ENCODE measurements at places on chromosomes 2 and 18.

DNA sequence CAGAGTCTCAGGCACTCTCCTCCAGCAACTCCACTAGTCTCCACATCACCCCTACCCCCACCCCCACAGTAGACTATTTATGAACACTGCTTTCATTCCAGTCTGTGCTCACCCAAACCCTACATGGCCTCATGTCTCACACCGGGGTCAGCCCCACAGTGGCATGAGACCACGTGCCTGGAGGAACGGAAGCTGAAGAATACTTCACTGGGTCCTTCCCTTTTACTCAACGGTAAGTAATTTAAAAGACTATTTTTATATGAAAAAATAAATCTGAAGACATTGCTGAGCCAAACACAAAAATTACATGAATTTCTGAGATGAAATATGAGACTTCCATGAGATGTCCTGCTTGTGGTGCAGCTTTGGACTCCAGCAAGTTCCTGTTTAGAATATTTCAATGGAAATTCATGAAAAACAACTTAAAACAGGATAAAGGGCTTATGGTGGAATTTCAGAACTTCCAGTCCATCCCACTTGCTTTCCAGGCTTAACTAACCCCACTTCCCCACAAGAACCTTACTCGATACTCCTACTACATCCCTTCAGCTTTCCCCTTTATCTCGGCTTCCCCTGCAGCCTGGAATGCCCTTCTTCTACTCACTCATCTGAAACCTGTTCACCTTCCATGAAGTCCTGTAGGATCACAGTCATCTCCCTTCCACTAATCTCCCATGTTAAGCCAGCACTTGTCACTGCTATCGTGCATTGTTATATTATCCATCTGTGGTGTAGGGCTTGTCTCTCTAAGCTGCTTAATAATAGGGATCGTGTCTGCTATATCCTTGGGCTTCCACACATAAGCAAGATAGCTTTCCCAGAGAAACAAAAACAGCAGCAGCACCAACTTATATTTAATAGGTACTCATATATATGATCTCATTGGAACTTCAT lies 47.9 kb downstream of the SLC14A1 start:
- DNase-seq, result no peak

- peak; percentile 46 for DNase-seq
Measured at GRCh38 chr18:48623468-48624235, 84.8 kb downstream of the CTIF start.

- no peak for DNase-seq
Measured at GRCh38 chr2:45884126-45884525, 232.7 kb downstream of the PRKCE start.

- DNase-seq, result no peak
Measured at GRCh38 chr18:58900015-58900649, 35.5 kb downstream of the ZNF532 start.

GRCh38 chr2:108621087-108621559 lies 86.9 kb downstream of the LIMS1 start:
- no peak for DNase-seq

DNA sequence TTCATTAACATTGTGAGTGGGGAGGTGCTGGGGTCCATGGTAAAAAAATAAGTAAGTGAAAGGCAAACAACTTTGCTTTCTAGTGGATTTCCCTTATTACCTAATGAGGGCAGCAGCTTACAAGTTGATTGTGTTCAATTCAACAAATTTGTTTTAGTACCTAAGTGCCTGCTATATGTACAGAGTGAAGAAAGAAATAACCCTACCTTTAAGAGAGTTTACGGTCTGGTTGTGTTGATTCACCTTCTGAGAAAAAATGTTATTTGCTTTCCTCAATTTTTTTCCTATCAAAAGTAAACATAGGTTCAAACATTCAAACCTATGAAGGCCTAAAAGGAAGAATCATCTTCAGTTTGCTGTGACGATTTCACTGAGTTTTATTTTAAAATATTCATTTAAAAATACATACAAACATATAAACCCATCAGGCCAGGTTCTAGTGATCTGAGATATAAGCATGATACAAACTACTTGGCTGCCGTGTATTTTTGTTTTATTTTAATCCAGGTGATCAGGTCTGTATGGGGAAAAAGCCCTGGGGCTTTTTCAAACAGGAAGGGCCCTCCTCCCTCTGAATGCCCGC lies 1.5 kb upstream of the SPTBN1 start:
- no peak for DNase-seq

DNA sequence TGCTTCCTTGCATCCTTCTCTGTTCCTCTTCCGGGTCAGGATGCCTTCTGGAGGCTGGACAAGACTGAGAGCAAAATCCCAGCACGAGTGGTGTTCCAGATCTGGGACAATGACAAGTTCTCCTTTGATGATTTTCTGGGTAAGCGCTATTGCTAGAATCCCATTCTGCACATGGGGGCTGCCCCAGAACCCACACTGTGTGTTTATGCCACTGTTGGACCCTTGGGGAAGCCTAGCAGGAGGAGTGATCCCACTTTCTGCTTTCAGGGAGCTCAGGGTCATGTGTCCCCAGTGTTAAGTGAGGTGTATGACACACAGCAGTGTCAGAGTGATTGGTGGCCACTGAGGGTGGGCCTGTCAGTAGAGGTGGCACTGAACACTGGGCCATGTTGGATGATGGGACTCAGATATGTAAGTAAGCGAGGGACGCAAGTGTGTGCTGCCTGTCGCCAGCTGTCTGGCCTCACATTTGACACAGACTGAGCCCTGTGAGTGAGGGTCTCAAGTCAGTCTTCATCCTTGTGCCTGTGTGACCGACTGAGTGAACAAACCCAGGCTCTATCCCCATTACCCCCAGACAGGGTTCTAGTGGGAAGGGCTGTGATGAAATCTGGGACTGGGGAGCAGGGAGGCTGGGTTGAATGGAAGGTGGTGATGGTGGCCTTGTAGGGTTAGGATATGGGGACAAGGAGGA lies 220.9 kb downstream of the DYSF start:
- DNase-seq, result no peak

GRCh38 chr2:158729873-158730620 lies 65.1 kb upstream of the DAPL1 start:
- no peak for DNase-seq

DNA sequence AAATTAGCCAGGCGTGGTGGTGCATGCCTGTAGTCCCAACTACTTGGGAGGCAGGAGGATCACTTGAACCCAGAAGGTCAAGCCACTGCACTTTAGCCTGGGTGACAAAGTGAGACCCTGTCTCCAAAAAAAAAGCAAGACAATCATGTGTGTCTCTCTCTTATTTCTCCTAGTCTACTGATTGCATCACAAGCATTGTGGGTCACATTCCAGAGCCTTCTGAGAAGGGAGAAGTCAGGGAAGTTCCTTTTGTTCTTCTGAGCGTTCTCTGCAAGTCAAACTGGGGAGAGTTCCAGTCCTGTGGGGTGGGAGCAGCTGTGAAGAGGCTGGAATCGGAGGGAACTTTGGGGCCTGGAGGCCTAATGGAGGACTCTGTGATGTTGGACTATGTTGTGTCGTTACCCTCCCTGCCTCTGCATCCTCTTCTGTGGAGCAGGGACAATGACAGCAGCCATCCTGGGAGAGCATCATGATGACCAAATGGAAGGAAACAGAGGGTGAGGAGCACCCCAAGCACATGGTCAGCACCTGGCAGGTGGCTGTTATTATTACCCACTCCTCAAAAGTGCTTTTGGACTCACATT lies 115.4 kb downstream of the MRO start:
- DNase-seq, result no peak

DNA sequence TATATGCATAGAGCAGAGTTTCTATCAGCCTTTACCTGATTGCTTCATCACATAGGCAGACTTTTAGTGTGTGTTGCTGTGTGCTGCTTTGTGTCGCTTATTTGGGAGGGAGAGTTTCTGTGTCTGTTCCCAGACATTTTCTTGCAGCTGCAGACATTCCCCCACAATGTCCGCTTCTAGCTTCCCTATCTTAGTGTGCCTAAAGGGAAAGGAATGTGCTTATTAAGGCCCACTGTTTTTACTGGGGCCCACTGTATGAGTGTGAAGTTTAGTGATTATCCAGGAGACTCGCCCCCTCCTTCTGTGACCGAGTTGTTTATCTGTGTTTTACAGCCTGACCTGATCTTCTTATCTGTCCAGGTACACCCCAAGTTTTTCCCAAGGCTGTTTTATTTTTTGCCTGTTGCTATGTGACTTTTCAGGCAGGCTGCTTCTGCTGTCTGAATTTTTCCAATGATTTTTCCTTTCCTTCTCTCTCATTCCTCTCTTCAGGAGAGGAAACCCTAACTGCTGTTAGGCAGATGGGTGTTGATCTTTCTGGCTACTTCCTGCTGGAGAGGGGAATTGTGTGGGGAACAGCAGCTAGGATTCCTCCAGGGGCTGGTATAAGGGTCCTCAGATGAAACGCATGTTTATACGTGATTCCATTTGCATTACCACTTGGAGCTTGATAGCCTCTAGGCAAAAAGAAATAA lies 47.6 kb downstream of the STK17B start:
- no peak for DNase-seq

DNA sequence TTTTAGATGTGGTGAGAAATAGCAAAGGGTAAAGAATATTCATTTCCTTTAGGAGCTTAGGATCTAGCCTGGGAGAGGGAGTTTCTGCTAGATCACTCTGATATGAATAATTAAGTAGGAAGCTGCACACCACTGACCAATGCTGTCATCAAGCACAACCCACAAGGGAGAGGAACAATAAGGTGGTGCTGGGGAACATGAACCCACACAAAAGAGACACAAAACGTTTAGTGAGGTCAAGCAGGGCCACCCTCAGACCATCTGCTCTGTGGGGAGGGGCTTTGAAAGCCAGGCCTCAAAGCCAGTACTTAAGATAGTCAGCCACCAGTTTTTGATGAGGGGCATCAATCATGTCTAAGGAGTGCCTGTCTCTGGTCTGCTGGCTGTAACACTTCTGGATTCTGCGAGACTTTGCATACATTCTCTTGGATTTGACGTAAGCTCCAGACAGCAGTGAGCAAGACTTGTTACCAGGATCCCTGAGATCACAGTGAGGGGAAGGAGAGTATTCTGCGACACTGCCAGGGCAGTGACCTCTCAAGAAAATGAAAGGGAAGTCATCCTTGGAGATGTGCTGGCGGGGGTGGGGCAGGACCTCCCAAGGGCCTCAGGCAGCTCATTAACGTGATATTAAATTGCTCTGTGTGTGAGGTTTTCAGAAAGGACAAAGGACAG lies 127.0 kb downstream of the CCBE1 start:
- no peak for DNase-seq

DNA sequence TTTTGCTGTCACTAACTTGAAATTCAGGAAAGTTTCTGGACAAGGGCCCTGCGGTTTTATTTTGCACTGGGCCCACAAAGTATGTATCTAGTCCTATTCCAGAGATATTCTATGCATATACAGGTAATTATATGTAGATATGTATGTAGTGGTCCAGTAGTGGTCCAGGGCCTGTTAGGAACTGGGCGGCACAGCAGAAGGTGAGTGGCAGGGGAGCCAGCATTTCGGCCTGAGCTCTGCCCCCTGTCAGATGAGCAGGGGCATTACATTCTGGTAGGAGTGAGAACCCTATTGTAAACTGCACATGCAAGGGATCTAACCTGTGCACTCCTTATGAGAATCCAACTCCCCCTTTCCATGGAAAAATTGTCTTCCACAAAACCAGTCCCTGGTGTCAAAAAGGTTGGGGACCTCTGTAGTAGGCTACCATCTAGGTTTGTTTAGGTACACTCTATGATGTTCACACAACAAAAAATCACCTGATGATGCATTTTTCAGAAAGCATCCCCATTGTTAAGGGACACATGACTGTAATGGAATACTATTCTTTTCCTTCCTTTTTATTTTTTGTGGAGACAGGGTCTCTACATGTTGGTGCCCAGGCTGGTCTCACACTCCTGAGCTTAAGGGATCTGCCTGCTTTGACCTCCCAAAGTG lies 2.8 kb upstream of the PPP4R3B start:
- no peak for DNase-seq

GRCh38 chr2:133596701-133597393 lies 28.6 kb upstream of the NCKAP5 start:
- no peak for DNase-seq

GRCh38 chr2:86608832-86609410 lies 14.7 kb downstream of the RNF103 start:
- no peak for DNase-seq

GRCh38 chr2:13180729-13181128 lies 464.0 kb downstream of the TRIB2 start:
- DNase-seq, result no peak

GRCh38 chr2:213336253-213336770 lies 52.0 kb downstream of the SPAG16 start:
- DNase-seq, result no peak

GRCh38 chr2:148282201-148282600 lies 261.3 kb downstream of the MBD5 start:
- no peak for DNase-seq

- no peak for DNase-seq
Measured at GRCh38 chr2:27710640-27711430, 47.1 kb downstream of the SLC4A1AP start.

DNA sequence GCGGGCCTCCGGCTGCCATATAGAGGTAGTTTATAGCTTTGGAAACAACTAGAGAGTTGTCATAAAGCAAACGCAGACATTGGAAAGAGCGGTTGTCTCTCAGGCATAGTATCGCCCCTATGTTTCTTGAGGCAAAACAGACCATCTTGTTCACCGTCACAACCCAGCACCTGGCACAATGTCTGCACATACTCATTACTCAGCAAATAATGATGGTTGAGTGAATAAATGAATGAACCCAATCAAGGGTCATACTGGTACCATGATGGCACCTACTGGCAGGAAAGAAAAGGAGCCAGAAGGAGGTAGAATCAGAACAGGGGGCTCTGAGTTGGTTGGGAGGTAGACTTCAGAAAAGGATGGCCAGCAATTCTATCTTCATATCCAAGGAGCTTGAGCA lies 118.5 kb downstream of the ANTXR1 start:
- no peak for DNase-seq

DNA sequence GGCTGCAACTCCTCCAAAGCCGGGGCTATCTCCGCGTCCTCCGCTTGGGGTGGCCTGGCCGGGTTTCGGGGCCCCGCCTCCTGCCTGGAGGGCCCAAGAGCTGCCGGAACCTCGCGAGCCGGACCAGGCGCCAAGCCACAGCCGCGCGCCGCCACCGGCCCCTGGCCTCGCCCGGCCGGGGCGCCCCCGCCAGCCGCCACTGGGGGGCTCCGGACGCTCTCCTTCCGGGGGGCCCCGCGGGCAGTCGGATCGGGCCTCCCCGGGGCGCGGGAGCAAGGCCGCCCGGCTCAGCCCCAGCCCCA lies 17.4 kb upstream of the HAAO start:
- DNase-seq, result peak; percentile 86

DNA sequence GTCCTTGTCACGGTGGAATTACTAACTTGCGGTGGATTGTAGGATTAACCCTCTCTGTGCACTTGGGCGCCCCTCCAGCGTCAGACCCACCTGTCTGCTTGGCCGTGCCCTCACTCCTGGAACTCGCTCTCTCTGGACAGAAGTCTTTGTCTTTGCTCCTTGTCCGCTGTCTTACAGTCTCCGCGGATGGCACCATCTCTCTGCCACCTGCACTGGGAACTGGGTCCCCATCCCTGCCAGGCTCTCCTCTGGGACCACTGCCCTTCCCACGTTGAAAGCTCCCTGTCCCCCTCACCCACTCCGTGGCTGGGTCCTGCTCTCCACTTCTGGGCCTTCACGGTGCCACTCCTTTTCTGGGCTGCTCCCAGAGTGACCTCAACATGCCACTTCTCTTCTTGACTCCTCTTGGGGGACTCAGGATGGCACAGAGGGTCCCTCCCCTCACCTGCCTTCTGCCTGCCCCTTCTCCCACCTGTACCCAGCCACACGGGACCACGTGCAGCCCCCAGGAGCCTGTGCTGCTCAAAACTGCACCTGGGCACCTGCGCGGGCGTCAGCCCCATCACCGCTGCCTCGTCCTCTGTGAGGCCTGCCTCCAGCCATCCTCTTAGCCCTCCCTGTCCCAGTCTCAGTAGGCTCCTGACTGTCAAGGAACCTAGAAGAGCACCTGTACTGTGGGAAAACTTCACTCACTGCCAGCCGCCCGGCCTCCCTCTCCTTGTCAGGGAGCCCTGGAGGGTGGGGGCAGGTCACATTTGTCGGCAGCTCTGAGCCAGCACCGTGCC lies 11.1 kb downstream of the CNDP2 start:
- DNase-seq, result no peak

Measured in muscle of back (tissue), 13 donors.